Amniotic epithelial cell (primary cell): ENCODE measurements at places on chromosomes 7 and 10.

DNA sequence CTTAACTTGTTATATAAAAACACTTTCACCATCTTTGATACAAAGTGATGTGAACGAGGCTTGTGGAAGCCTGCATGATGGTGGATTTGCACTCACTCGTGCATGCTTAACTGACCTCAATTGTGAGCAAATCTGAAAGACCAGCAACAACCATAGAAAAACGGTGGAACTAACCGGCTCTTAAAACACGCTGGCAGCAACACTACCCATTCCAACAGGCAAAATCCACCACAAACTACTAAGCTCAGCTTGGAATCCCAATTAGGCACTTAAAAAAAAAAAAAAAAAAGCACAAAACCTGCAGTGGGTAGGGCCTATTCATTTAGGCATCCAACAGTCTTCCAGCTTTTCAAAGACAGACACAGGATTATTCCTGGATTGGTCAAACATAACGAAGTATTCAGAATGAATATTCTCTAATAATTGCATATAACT, 1.8 kb downstream of the GDI2 start:
- peak; percentile 57 for DNase-seq

- no peak for DNase-seq
These were observed 8.3 kb upstream of the ATP6V0E2 start for GRCh38 chr7:149865437-149865836.

GRCh38 chr10:128814782-128815181, 652.3 kb upstream of the MGMT start:
- no peak for DNase-seq

- DNase-seq = no peak
These were observed 304.9 kb upstream of the ZMIZ1 start for GRCh38 chr10:78763651-78764395.

GRCh38 chr10:43922335-43923280, 273.9 kb upstream of the ZNF32 start:
- no peak for DNase-seq

DNA sequence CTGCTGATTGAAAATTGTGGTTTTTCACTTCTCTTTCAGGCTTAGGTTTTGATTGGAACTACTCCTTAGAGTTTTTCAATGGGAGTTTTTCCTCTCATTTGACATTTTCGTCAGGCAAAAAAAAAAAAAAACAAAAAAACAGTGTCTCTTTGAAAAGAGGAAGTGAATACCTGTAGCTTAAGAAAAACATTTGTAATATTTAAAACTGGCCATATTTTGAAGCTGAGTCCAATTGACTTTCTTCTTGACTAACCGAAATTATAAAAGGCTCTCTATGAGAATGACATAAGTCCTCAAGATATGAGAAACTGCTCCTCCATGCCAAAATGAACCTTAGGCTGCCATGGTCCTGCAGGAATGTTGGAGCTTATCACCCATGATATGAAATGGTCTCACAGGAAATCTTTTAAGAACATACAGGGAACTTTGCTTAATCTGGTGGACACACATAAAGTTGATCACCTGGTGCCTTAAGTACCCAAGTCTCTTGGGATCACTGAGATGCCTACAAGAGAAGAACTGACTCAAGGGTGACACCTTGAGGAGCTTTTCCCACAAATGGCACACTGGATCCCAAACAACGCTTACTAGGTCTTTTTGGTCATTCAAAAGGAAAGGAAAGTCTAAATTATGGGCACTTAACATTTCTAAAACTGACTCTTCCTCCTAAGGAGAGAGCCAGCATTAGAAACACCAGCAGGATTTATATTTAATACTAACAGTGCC, 263.4 kb downstream of the CDC14C start:
- DNase-seq = no peak

DNA sequence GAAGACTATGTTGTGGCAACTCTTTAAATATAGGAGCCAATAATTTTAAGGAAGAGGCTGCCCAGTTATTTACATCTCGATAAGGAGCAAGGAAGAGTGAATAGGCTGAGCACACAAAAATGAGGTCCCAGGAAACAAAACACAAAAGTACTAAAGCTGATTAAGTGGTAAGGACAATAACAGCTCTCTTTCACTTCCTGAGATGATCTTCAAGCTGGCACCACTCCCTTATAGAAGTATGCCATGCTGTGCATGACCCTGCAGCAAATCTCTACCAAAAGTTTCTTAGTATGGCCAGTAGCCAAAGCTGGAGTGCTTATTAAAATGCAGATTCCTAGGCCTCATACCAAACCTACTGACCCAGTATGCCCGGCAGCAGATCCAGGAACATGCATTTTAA, 39.7 kb downstream of the CADPS2 start:
- DNase-seq = no peak

DNA sequence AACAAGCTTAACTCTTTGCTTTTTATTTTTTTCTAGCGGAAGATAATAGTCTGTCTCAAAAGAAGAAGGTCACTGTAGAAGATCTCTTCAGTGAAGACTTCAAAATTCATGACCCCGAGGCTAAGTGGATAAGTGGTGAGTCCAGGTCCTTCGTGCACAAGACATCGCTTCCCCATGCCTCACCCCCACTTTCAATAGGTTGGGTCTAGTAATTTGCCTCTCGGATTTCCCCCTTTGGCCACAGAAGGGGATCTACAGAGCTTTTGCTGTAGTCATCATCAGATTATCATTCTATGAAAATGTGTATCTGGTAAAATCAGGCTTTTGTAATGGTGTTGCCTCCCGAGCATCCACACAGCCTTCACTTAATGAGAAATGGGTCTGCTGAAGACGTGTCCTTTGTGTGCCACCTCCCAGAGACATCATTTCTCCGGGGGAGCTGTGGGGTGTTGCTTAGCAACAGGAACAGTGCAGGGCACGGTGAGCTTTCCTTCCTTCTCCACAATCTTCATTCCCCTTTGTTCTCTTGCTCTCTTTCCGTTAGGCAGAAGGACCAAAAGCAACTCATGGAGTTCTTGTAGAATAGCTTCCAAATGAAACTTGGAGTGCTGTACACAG, 422.8 kb downstream of the DPP6 start:
- no peak for DNase-seq

- DNase-seq = no peak
These were observed 12.2 kb downstream of the ADAM8 start for GRCh38 chr10:133264461-133264860.

DNA sequence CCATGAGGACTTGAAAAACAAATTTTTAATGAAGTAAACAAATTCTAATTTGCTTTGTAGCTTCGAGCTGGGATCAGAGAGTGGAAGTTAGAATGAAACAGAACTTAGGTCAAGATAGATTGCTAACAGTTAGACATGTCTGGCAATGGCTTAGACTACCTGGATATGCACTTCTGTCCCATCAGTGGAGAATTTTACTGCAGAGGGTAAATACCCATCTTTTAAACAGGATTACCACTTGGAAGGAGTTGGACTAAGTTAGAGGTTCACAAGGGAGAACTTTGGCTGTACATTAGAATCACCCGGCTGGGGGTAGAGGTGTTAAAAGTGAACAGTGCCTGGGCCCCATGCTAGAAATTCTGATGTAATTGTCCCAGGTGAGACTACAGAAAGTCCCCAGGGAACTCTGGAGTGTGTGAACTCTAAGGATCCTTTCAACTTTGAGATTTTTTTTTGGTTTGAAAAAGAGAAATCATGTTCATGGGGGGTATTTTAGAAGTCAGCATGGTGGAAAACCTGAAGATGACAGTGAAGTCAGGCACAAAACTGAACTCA, 35.5 kb downstream of the ENTPD1 start:
- DNase-seq = no peak

- DNase-seq = peak; percentile 17
These were observed 26.2 kb upstream of the BMPR1A start for GRCh38 chr10:86730227-86730626.

DNA sequence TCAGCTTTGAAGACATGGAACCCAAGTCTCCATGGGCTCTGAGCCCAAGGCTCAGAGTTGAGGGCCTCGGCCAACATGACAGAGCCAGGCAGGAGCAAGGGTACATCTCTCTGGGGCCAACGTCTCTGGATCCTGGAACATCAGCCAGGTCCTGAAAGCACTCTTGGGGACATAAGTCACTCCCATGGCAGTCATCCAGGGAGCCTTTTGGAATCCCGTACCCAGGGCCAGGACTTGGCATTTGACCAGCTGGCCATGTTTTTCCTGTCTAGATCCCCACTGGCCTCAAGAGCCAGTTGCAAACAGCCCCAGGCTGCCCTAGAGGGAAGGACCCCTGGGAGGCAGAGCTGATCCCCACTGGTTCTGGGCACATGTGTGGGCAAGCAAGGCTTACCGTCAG, 4.3 kb upstream of the CXCL12 start:
- no peak for DNase-seq

DNA sequence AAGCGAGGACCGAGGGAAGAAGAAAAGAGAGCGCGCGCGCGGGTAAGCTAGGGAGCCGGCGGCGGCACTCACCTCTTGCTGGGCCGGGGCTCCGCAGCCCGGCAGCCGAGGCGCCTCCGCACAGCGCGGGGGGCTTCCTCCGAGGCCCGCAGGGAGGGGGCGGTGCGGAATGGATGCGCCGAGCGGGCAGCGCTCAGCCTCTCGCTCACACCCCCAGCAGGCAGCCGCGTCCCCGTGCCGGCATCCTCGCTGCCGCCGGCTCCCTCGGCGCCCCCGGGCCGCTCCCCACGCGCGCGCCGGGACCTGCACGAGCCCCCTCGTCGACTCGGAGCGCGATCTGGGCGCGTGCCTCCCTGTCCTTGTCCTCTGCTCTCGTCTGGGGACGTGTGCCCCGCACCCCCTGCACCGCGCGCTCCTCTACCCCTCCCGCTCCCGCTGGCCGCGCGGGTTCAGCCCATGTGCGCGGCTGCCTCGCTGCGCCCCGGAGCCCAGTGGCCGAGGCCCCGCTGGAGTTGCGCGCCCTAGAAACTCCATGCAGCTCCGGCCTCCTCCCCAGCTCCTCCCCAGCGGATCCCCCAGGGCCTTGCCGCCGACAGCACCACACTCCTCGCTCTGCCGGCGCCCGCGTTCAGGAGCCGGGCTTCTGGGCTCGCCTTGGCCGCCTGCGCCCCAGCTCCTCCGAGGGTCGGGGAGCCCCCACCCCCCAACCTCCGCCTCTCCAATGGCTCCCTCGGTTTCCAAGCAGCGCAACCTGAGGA, 75.3 kb downstream of the CALN1 start:
- DNase-seq = no peak

DNA sequence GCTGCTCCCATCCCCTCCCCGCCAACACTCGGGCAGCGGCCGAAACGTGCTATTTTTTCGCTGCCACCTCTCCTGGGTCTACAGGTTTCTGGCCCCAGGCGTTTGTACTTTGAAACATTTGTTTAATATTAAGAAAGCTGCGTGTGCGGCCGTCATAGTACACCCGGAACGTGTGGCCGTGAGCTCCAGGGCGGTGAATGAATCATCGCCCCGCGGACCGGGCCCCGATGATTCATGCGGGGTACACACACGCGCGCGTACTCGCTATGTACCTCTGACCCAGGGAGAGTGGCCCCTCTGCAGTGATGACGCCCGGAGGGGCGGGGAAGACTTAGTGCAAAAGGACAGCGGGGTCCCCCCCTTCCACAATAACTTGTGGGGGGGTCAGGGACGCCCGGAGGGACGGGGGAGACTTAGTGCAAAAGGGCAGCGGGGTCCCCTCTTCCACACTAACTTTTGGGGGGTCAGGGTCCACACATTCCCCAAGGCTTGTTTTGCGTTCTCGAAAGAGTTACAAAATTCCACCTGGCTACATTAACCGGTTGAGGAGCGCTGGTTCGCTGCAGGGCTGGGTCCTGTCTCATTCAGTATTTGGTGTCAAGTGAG, 56.5 kb upstream of the PCGF5 start:
- peak; percentile 78 for DNase-seq

GRCh38 chr10:103960103-103960502, 6.8 kb upstream of the SLK start:
- peak; percentile 56 for DNase-seq

DNA sequence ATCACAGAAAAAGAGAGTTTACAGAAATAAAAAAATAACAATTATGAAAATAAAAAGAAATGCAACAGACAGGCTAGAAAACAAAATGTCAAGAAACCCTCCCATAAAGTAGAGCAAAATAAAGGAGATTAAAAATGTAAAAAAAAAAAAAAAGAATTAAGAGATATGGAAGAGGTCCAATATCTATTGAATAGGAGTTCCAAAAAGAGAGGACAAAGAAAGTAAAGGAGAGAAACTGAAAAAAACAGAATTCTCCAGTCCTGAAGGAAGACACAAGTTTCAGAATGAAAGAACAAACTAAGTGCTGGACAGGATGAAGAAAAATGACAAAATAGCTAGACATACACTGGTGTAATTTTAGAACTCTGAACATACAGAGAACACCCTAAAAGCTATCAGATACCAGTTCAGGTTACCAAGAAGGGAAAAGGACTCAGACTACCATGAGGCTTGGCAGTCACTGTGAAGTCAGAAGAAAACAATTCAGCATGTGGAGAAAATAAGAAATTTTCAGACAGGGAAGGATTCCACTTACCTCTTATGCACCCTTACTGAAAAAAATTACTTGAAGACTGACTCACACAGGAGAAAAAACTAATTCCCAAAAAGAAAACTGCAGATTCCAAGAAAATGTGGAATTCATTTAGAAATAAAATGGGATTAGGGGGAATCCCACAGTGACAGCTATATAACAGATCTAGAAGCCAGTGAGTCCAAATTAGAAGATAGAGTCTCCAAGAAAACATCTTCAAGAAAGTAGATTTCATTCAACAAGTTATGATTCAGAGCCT, 40.4 kb upstream of the ABLIM1 start:
- DNase-seq = no peak

- DNase-seq = peak; percentile 20
These were observed 87.2 kb downstream of the MDFIC start for GRCh38 chr7:115009139-115009538.

- peak; percentile 80 for DNase-seq
These were observed 43.4 kb downstream of the GLRX3 start for GRCh38 chr10:130179640-130180039.

- DNase-seq = no peak
These were observed 22.8 kb downstream of the DNAH11 start for GRCh38 chr7:21565614-21566013.

DNA sequence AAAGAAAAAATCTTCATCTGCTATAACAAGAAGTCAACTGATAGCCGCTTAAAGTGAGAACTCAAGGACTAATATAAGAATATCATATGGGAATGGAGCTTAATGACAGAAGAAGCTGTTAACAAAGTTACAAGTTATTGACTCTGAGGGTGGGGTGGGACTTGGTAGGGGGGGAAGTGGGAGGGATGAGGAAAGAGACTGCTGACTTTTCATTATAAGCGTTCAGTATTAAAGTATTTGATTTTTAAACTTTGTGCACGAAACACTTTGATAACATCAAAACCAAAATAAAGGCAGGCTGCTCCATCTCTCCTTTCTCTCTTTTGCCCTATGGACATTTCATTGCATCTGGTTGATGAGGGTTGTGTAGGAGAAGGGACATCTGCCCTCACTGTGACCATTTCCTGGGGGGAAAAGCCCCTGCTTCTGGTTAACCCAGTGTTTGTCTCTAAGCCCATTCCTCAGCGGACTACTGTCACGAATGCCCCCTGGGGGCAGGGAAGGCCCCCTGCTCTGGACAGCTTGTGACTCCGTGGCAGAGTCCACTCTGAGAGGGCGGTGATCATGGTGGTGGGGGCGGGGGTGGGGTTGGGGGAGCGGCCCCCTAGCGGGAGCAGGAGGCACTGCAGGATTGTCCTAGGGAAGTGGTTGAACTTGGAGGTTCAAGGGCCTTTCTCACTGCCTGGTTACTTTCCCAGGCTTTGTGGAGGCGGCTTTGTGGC, 17.4 kb downstream of the SLC13A4 start:
- DNase-seq = no peak

GRCh38 chr10:31372439-31372838, 53.4 kb downstream of the ZEB1 start:
- no peak for DNase-seq

GRCh38 chr10:107546986-107547385, 382.5 kb upstream of the SORCS1 start:
- DNase-seq = no peak

- no peak for DNase-seq
These were observed 291.4 kb downstream of the KLF6 start for GRCh38 chr10:3493621-3494020.
